Psoas muscle (tissue), 8 donors: ENCODE measurements at places on chromosomes 16 and 17. TPM values are rescaled to one million over a fixed set of nuclear protein-coding genes. Genes with fewer than 3 reads are reported as not detected.

Gene HSF5
- not detected for polyA plus RNA-seq

Gene MRPL27
- polyA plus RNA-seq, result 281 TPM

Gene TMEM92
- polyA plus RNA-seq, result 0.01 TPM

Gene CORO1A
- polyA plus RNA-seq, result 2.7 TPM

Gene PRKCB
- 0.23 TPM for polyA plus RNA-seq

Gene FOXJ1
- 0.09 TPM for polyA plus RNA-seq

Gene CRYBA1
- not detected for polyA plus RNA-seq

Gene GUCY2D
- polyA plus RNA-seq, result not detected

Gene CD19
- 0.17 TPM for polyA plus RNA-seq

Gene TMEM97
- 6.2 TPM for polyA plus RNA-seq

Gene CACNG1
- 132 TPM for polyA plus RNA-seq
